ENCODE measurements at places on chromosomes 3 and 15.

DNA sequence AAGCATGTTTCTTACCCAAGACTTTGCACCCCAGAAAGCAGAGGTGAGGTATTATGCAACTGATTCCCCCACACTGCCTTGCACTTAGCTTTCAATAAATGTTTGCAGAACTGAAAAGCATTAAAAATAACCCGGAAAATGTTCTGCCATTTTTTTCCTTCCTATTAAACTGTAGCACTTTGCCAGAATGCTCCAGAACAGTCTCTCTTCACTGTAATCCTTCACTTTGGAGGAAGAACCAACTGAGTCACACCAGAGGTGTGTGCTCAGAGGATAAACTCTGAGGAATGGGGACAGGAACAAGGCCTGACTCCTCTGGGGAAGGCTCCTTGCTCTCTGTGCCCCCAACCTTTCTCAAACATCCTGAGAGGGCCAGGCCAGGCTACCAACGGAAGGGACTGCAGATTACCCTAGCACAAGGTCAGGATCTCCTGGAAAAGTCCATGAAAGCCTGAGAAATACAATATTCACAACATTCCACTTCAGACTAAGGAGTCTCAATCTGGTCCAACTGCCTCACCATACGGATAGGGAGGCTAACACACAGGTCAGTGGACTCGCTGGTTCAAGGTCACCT, 19.0 kb downstream of the ANP32A start:
- DNase-seq, result no peak

- DNase-seq, result peak; percentile 14
Observed at GRCh38 chr15:51861557-51862359, 32.3 kb downstream of the TMOD3 start.

DNA sequence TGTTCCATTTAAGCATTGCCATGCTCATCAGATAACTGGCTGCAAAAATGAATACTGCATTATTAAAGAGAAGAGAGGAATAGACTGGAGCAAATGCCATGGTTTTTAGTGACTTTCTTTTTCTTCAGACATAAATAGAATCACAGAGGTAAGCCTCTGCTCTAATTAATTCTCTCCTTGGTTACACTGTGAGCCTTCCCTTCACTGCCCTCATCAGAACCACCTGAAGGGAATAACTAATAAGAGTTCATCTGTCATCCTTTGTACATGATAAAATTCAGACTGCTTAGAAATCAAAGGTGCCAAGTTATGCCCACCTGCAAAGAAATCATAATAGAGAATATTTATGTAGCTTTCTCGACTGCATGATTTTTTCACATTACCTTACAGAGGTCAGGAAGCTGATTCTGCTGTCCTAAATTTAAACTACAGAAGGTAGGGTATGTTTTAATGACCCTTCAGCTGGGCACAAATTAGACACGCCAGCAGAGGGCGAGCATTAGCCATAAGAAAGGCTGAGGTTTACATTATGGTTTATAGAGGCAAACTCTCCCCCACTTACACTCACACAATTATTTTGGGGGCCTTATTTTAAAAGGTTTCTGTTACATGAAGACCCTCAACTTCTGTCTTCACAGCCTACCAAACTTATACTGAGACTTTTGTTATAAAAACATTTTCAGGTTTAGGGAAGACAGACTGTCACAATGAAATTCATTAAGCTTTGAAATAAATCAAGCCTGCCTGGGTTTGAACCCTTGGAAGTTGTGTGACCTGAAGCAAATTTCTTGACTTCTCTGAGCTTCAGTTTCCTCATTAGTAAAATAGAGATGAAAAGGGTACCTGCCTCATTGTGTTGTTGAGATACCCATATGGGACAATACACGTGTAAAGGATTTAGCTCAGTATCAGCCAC, 15.3 kb upstream of the UNC13C start:
- no peak for DNase-seq

GRCh38 chr3:18018491-18019160, 276.2 kb upstream of the TBC1D5 start:
- DNase-seq, result no peak

Data from stimulated activated CD4-positive, alpha-beta T cell treated with anti-CD3 and anti-CD28 coated beads, Interleukin-1b, Interleukin-23, amount 100 ng/mL, for 1 hour (primary cell).